ENCODE measurements at places on chromosomes 16 and 17. TPM values are rescaled to one million over a fixed set of nuclear protein-coding genes. Genes with fewer than 3 reads are reported as not detected.

DNA sequence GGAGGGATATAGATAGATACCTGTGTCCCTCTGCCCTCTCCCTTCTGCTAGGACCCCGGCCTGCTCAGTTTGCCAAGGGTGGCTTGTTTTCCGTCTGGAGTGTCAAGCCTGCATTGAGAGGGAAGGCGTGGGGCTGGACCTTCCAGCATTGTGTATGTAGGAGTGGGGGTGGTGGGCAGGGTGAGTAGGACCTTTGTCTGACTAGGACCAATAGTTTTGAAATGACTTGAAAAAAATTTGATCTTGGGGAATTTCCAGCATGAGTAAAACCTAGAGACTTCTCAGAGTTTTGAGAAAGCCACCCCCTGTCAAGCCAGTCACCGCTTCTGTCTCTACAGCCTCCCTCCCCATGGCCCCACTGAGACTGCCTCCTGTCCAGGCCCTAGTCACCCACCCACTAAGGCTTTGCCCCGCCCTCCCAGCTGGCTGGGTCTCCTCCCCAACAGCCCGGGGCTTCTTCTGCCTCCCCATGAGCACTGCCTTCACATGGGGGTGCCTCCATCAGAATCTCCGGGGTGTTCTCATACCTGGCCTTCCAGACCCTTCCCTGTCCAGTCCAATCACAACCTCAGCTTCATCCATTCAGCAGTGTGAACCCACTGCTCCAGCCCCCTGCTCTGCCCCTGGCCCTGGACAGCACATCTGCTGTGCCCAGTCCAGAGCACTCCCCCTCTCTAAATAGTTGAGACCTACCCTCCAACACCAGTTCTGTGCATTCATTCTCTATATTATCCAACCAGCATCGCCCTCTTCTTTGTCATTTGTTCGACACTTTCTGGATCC, 207.0 kb downstream of the MSI2 start:
- DNase-seq: no peak

GRCh38 chr16:3674513-3675295, 20.2 kb downstream of the DNASE1 start:
- DNase-seq: no peak

- no peak for DNase-seq
These were observed 3.2 kb upstream of the SNN start for GRCh38 chr16:11665071-11665491.

The KRTAP9-4 gene
- not detected for total RNA-seq

The TPSD1 gene
- total RNA-seq: not detected

DNA sequence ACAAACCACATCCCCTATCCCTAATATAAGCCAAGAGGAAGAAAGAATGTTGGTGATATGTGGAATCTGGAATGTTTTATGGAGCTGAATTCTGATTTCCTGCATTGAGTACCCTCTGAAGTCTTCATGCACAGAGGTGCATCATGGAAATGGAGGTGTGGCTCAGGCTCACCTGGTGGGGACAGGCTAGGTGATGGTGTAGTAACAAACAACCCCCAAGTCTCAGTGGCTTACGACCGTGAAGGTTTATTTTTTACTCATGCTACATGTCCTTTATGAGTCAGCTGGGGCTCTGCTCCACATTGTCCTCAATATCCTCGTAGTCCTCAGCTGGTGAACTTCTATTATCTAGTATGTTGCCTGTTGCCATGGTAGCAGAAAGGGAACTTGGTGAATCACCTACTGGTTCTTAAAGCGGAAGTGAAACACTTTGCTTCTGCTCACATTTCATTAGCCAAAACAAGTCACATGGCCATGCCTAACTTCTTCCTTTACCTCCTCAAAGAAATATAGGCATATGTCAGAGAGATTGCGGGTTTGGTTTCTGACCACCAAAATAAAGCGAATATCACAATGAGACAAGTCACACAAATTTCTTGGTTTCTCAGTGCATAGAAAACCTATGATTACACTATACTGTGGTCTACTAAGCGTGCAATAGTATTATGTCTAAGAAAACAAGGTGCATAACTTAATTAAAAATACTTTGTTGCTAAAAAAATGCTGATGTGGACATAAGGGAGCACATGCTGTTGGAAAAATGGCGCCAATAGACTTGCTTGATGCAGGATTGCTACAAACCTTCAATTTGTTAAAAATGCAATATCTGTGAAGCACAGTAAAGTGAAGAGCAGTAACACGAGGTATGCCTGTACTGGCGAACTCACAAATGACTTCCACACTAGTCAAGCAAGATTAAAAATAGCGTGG, at the start of gene PMFBP1:
PMFBP1 (minus strand) TSS at position 51 of the 930 bp plus-strand sequence. CDS start 947 bp downstream, outside the sequence.
- peak; percentile 63 for DNase-seq

- no peak for DNase-seq
These were observed 147.9 kb downstream of the STXBP4 start for GRCh38 chr17:55116440-55116914.

The ZACN gene
- total RNA-seq: not detected

The KRTAP1-5 gene
- total RNA-seq: not detected

- no peak for DNase-seq
These were observed at the start of gene IGSF6 for GRCh38 chr16:21652453-21652852. IGSF6 (minus strand) TSS chr16:21652608; CDS start chr16:21652598, 10 bp downstream.

The NUBP2 gene
- total RNA-seq: 14.7 TPM

DNA sequence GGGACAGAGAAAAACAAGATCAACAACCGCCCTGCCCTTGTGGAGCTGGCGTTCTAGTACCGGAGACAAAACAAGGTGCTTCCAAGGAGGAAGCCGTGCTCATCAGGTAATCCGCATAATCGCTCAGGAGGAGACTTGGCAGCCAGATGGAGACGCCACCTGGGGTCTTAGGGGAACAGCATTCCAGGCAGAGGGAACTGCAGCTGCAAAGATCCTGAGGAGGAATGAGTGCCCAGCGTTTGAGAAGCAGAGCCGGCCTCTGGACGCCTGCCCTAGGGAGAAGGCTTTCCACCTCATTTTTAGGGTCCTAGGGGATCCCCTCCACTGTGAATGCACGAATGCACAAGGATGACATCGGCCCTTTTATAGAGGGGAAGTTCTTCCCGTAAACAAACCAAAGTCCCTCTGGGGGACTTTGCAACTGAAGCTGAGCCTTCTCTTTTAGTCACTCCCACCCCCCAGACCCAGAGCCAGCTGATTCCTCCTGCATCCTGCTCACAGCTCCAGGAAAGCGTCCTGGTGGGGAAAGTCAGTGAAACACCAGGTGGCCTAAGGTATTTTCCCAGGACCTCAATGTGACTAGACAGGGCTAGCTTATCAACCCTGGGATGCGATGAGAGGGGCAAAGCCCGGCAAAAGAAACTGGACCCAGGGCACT, 13.2 kb upstream of the MPRIP start:
- DNase-seq: no peak

DNA sequence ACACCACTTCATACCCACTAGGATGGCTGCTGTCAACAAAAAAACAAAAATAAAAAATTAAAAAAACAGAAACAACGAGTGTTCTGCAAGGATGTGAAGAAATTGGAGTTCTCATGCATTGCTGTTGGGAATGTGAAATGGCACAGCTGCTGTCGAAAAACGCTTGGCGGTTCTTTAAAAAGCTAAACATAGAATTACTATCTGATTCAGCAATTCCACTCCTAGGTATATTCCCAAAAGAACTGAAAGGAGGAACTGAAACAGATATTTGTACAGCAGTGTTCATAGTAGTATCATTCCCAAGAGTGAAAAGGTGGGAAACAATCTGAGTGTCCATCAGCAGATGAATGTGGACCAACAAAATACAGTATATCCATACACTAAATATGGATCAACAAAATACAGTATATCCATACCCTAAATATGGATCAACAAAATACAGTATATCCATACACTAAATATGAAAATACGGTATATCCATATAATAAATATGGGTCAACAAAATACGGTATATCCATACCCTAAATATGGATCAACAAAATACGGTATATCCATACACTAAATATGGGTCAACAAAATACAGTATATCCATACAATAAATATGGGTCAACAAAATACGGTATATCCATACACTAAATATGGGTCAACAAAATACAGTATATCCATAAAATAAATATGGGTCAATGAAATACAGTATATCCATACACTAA, 8.7 kb downstream of the METTL16 start:
- no peak for DNase-seq

The PRR15L gene
- total RNA-seq: 78.4 TPM

DNA sequence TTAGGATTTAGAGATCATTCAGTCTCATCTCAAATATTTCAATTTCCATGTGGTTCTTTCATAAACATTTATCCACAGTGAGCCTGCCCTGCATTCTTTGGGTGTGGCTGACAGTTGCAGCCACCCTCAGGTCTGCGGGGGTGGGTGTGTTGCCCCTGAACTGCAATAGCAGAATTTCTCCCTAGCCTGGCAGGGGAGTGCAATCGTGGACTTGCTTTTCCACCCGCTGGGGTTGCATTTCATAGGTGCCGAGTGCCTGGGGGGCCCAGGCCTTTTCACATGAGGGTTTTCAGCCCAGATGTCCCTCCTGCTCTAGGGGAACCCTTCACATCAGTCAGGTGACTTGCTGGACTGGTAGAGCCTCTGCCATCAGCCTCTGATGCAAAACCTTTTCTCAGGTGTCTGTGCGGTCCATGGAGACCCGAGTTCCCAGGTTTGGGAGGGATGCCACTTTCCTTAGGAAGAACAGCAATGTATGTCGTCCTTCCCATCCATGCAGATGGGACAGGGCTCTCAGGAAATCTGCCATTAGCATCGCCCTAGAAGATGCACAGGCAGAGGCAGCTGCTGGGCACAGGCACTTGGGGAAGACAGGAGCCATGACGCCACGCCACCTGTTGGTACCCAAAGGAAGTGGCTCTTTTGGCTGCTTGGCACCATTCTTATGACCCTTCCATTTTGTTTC, 2.4 kb upstream of the USP36 start:
- DNase-seq: peak; percentile 69

DNA sequence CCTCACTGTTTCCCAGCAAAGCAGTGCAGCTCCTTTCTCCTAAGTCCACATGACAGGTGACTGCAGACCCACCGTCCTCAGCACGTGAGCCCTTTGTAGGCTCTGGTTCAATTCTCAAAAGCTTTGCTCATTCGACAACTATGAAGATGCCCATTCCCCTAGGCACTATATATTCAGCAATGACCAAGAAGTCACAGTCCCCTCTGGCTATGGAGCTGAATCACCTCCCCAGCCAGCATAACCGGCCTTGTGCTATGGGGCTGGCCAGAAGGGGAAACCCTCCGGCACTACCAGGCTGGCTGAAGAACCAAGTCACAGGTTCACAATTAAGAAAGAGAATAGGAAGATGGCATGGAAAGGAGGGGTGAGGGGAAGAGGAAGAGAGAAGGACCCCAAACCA, 139.7 kb downstream of the WSCD1 start:
- no peak for DNase-seq

- DNase-seq: no peak
These were observed 64.4 kb downstream of the ABCC6 start for GRCh38 chr16:16158741-16159374.

- no peak for DNase-seq
These were observed 2.0 kb downstream of the POLR2A start for GRCh38 chr17:7486181-7486580.

- no peak for DNase-seq
These were observed 19.6 kb downstream of the TAT start for GRCh38 chr16:71557299-71557698.

- DNase-seq: no peak
These were observed 111.1 kb downstream of the CACNG3 start for GRCh38 chr16:24367186-24367710.

DNA sequence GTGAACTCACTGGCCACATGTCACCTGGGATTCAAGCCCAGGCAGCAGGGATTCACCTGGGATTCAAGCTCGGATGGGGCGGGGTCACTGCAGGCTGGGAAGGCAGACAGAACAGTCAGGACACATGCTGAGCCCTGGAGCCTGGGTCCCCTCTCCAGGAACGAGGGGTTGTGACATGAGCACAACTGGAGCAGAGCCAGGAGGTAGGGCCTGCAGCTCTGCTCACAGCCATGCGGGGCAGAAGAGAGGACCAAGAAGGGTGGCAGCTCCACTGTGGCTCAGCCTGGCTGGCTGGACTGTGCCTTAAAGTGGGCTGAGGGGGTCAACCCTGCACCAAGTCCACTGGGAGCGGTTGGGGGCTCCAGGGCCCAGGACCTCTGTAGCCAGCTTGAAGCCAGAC, 150.1 kb downstream of the RAB11FIP4 start:
- peak; percentile 50 for DNase-seq

The MFAP4 gene
- total RNA-seq: 125 TPM

- DNase-seq: no peak
These were observed 26.7 kb downstream of the ABCC3 start for GRCh38 chr17:50661348-50661747.

DNA sequence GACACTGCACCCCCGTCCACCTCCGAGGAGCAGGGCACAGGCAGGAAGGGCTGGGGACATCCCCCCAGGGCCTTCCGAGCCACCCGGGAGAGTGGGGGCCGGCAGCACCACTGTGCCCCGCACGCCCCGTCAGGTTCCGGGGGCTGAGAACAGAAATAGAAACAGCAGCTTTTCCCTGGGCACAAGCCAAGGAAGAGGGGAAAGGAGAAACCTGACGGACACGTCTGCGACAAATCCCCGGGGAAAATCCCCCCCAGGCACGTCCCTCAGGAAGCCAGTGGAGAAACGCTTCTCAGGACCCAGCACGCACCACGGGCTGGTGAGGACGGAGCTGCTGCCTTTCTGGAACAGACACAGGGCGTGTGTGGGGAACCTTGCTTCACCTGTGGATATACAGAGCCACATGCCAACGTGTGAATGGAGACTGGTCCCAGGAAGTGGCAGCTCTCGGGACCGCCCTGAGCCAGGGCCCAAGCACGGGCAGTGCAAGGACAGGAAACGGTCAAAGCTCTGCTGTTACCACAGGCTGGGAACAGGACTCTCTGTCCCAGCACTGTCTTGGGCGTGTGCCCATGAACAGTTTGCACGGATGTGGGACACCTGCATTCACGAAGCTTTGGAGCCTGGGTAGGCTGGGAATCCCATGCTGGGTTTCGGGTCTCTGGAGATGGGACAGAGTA, 1.2 kb upstream of the TMEM204 start:
- DNase-seq: peak; percentile 44

- no peak for DNase-seq
These were observed 50.5 kb downstream of the IKZF3 start for GRCh38 chr17:39813631-39814030.

DNA sequence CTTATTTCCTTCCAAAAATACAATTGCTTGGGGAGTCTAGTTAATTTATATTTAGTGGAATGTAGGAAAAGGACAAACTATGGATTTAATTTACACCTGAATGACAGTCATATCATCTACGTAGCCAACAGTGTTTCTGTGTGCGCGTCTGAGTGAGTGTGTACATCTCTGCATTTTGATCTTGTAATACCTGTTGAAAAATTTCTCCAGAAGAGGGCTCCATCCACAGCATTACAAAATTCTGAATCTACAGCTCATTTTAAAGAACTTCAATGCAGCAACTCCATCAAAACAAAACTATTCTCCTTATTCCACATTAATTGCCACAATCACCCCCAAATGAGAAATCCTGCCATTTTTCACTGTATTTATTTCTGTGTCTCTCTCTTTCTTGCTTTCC, 3.9 kb downstream of the CDH13 start:
- no peak for DNase-seq

The SLC6A4 gene
- total RNA-seq: not detected

- no peak for DNase-seq
These were observed 19.9 kb upstream of the ZC3H18 start for GRCh38 chr16:88550246-88550661.

All from stomach (tissue), 19 donors.